ENCODE measurements at places on chromosomes 2 and 18. TPM values are rescaled to one million over a fixed set of nuclear protein-coding genes. Genes with fewer than 3 reads are reported as not detected.

Gene SLC19A3
- 40.7 TPM for total RNA-seq

- H3K4me3 ChIP-seq = no peak overlapping the region
- no peak for DNase-seq
- no peaks in the 10 kb centered on the region for H3K4me1 ChIP-seq
These were observed 120.4 kb upstream of the MSH6 start for GRCh38 chr2:47662552-47662951.

DNA sequence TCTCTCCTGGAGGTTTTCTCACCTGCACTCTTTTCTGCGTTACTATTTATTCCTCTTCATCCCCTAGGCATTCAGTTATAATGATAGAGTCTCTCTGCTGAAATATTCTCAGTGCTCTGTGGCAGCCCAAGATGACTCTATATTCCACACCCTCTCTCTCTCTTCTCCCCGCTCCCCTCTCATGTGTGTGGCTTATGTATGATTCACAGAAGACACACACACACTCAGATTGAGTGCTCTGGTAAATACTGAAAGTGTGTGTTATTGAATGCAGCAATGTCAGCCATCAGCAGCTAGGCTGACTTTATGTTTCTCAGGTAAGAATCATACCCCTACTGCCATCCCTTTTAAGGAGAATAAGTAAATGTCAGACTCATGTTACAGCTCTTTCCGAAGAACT is 201.2 kb downstream of the SLC4A10 start:
- H3K4me1 ChIP-seq = no peaks in the 10 kb centered on the region
- H3K27ac ChIP-seq = no peak overlapping the region
- DNase-seq = no peak
- H3K27me3 ChIP-seq = no peaks in the 10 kb centered on the region
- no peaks in the 10 kb centered on the region for H3K36me3 ChIP-seq

Gene SLC4A5
- 4.2 TPM for total RNA-seq

DNA sequence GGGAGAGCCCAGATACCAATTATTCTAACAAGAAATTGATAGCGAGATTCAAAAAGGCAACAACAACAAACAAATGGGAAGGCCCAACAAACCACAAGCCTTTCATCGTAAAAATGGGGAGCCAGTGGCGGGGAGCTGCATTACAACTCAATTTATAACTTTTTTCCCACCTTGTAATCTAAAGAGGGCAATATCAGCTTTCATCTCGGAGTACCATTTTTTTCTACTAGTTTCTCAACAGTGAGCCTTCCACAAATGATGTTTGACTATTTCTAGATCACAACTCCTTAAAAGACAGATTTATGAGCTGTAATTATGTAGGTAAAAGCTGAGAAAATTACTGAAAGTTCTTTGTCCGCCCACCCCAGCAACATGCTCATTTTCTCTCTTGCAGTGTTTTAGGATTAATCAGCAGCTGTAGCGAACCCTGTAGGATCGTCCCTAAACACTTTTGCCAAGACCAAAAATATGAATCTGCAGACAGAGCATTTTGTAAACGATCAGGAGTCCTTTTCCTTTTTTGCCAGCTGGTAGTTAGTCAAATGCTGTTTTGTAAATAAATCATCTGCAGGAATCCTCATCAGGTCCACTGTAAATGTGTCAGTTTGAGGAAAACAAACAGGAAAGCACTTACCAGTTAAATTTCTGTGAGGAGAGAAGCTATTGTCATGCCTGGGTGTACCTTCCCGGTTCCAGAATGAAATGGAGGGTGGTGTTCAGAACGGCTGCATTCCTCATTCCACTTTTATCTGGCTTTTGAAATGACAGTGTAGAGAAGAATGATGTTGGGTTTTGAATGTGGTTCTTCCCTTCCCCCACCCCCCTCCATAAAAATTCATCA is 53.2 kb downstream of the EEF1B2 start:
- H3K27me3 ChIP-seq = peaks cover 5% of the 10 kb centered on the region
- H3K4me1 ChIP-seq = no peaks in the 10 kb centered on the region
- no peak overlapping the region for H3K4me3 ChIP-seq
- no peak for DNase-seq
- H3K27ac ChIP-seq = no peak overlapping the region

- no peak overlapping the region for H3K27ac ChIP-seq
- no peak overlapping the region for H3K4me3 ChIP-seq
- DNase-seq = no peak
These were observed 173.4 kb upstream of the TRIB2 start for GRCh38 chr2:12543076-12543977.

DNA sequence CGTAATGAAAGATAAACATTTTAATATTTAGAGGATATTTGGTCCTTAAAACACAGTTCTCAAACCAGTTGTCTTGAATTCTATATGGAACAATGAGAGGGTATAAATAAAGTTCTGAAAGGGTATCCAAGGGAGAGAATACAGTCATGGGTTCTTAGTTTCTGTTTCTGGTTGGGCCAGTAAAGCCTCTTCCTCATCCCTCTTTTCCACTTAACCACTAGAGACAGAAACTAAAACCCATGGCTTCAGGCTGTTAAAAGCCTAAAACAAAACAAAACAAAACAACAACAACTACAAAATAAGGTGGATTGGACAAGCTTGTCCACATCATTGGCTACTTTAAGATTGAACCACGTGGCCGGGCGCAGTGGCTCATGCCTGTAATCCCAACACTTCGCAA is 18.8 kb downstream of the COQ10B start:
- no peaks in the 10 kb centered on the region for H3K27me3 ChIP-seq
- H3K36me3 ChIP-seq = peaks cover 99% of the 10 kb centered on the region

GRCh38 chr2:207619764-207620203 is 5.4 kb downstream of the METTL21A start:
- no peaks in the 10 kb centered on the region for H3K27me3 ChIP-seq
- no peak for DNase-seq
- no peak overlapping the region for H3K4me3 ChIP-seq
- peaks cover 25% of the 10 kb centered on the region for H3K4me1 ChIP-seq

GRCh38 chr2:11368059-11368572 is 23.7 kb upstream of the ROCK2 start:
- no peak for DNase-seq
- H3K36me3 ChIP-seq = no peaks in the 10 kb centered on the region
- peak overlapping the region; percentile 42 for H3K27ac ChIP-seq

DNA sequence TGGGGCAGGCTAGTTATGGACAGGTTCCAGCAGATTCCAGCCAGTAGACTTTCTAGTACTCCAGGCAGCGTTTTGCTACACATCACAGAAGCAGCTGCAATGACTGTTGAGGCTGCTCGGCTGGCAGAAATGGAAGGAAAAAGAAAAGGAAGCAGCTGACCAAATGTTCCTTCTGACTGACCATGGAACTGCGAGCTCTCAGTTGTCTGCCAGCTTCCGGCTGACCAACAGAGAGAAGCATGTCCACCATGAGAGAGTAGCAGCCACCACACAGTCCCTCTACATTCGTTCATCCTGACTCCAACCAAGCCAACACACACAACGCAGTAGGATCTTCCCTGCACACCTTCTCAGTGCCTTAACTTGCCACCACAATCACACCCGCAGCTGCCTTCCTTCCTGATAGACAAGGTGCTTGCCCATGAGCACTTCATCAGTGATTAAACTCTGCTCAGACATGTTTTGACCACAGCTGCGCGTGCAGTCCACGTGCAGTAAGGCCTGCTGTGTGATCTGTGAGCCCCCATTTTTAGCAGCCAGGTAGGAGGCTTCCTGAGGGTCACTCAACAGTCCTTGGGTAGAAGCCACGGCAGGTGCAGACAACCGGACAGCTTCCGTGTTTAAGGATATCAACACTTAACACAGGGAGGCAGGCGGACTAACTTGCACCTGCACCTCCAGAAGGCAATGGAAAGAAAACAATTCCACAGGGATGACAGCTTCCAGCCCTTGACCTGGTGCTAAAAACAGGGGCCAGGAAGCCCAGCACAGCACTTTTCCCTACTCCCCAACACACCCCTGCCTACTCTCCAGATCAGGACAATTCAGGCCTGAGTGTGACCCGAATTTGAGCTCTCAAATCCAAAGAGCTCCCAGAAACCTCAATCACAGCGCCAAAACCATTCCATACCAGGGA is 996 bp downstream of the TGFBRAP1 start:
- peak overlapping the region; percentile 80 for H3K27ac ChIP-seq
- H3K27me3 ChIP-seq = no peaks in the 10 kb centered on the region
- H3K4me3 ChIP-seq = peak overlapping the region; percentile 65
- peaks cover 21% of the 10 kb centered on the region for H3K4me1 ChIP-seq
- no peak for DNase-seq

Gene TRIM54
- total RNA-seq = not detected

- no peak overlapping the region for H3K27ac ChIP-seq
- no peak overlapping the region for H3K4me3 ChIP-seq
- H3K27me3 ChIP-seq = no peaks in the 10 kb centered on the region
- no peaks in the 10 kb centered on the region for H3K36me3 ChIP-seq
- DNase-seq = no peak
- no peaks in the 10 kb centered on the region for H3K4me1 ChIP-seq
These were observed 1934.6 kb upstream of the LRRTM1 start for GRCh38 chr2:82239176-82239575.

- H3K27ac ChIP-seq = no peak overlapping the region
- H3K36me3 ChIP-seq = no peaks in the 10 kb centered on the region
- DNase-seq = no peak
These were observed 66.0 kb downstream of the TTC32 start for GRCh38 chr2:19835781-19836281.

DNA sequence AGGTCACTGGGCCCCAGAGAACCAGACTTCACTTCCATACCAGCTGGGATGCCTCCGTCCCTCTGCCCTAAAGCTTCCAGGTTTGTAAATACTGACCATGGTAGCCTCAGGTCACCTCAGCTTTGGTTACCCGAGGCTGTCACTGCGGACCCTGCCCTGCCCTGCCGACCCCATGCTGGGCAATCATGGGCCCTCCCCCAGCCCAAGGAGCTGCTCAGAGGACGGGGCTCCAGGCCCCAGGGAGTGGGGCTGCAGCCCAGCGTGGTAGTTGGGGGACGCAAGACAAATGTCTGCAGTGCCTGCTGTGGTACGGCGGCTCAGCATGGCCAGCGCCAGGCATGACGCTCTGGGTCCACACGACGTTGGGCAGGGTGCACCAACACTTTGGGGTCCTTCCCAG is 25.3 kb downstream of the RAMP1 start:
- H3K4me1 ChIP-seq = peaks cover 11% of the 10 kb centered on the region
- peak; percentile 36 for DNase-seq
- H3K36me3 ChIP-seq = no peaks in the 10 kb centered on the region
- no peak overlapping the region for H3K4me3 ChIP-seq
- no peaks in the 10 kb centered on the region for H3K27me3 ChIP-seq
- no peak overlapping the region for H3K27ac ChIP-seq

Gene PRSS56
- total RNA-seq = not detected

Gene CNRIP1
- 20.8 TPM for total RNA-seq

- no peak overlapping the region for H3K4me3 ChIP-seq
- DNase-seq = no peak
- H3K27me3 ChIP-seq = no peaks in the 10 kb centered on the region
- H3K36me3 ChIP-seq = no peaks in the 10 kb centered on the region
- no peak overlapping the region for H3K27ac ChIP-seq
These were observed 32.9 kb upstream of the FZD5 start for GRCh38 chr2:207802650-207803049.

Gene MC4R
- total RNA-seq = 0.35 TPM

DNA sequence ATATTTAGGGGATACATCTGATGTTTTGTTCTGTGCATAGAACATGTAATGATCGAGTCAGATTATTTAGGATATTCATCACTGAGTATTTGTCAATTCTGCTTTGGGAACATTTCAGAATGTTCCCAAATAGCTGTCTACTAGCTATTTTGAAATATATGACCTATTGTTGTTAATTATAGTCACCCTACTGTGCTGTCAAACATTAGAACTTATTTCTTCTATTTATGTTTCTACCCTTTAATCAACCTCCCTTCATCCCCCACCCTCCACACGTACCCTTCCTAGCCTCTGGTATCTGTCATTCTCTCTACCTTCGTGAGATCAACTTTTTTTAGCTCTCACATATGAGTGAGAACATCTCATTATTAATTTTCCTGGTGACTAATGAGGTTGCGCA is 40.9 kb downstream of the ANKRD12 start:
- H3K4me3 ChIP-seq = no peak overlapping the region
- no peak overlapping the region for H3K27ac ChIP-seq
- no peaks in the 10 kb centered on the region for H3K27me3 ChIP-seq
- no peak for DNase-seq
- peaks cover 54% of the 10 kb centered on the region for H3K4me1 ChIP-seq

Gene SNED1
- 36.2 TPM for total RNA-seq

DNA sequence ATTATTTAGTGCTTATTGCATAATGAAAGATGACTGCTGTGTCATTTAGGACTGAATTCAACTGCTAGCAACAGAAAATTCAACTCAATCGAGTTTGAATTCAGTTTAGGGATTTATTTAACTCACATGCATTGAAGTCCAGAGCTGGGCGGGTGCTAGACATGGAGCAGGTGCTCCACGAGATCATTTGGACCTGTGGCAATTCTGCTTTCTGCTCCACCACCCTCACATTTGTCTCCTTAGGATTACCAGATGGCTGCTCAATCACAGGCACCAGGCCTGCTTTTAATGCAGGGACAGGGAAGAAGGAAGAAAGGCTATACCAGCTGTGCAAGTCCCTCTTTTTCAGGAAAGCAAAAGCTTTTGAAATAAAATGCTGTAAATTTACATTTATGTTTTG is 572.9 kb upstream of the SLC8A1 start:
- DNase-seq = no peak
- H3K27ac ChIP-seq = no peak overlapping the region
- H3K27me3 ChIP-seq = no peaks in the 10 kb centered on the region
- H3K36me3 ChIP-seq = no peaks in the 10 kb centered on the region
- H3K4me3 ChIP-seq = no peak overlapping the region
- no peaks in the 10 kb centered on the region for H3K4me1 ChIP-seq

Gene TMEM247
- not detected for total RNA-seq

- H3K36me3 ChIP-seq = no peaks in the 10 kb centered on the region
- H3K4me3 ChIP-seq = no peak overlapping the region
- no peaks in the 10 kb centered on the region for H3K4me1 ChIP-seq
- no peaks in the 10 kb centered on the region for H3K27me3 ChIP-seq
- no peak for DNase-seq
- H3K27ac ChIP-seq = no peak overlapping the region
These were observed 39.4 kb downstream of the STEAP3 start for GRCh38 chr2:119263025-119263424.

- H3K4me3 ChIP-seq = no peak overlapping the region
- no peaks in the 10 kb centered on the region for H3K27me3 ChIP-seq
- no peak for DNase-seq
- no peak overlapping the region for H3K27ac ChIP-seq
- no peaks in the 10 kb centered on the region for H3K36me3 ChIP-seq
These were observed 172.5 kb downstream of the MAIP1 start for GRCh38 chr2:200127848-200128247.

GRCh38 chr2:27251766-27252165 is 11.1 kb downstream of the SLC30A3 start:
- no peak overlapping the region for H3K27ac ChIP-seq
- DNase-seq = no peak
- H3K36me3 ChIP-seq = no peaks in the 10 kb centered on the region
- H3K27me3 ChIP-seq = peaks cover 34% of the 10 kb centered on the region

GRCh38 chr18:79378536-79379250 is 17.0 kb upstream of the NFATC1 start:
- H3K4me1 ChIP-seq = peaks cover 7% of the 10 kb centered on the region
- DNase-seq = peak; percentile 86
- no peaks in the 10 kb centered on the region for H3K27me3 ChIP-seq

- no peak overlapping the region for H3K4me3 ChIP-seq
- H3K27ac ChIP-seq = no peak overlapping the region
- DNase-seq = no peak
- H3K36me3 ChIP-seq = no peaks in the 10 kb centered on the region
- no peaks in the 10 kb centered on the region for H3K4me1 ChIP-seq
- no peaks in the 10 kb centered on the region for H3K27me3 ChIP-seq
These were observed 14.6 kb downstream of the PAIP2B start for GRCh38 chr2:71212336-71212735.
